ENCODE measurements at places on chromosomes 16 and 17.
A peak's percentile ranks its signal among the peaks of the same experiment; 100 is the strongest.

- DNase-seq: no peak
Measured at GRCh38 chr17:35780950-35781349, 14.5 kb downstream of the MMP28 start.

GRCh38 chr17:66514227-66514806 is 211.9 kb downstream of the PRKCA start:
- no peak for DNase-seq

- no peak for DNase-seq
Measured at GRCh38 chr17:73096866-73097265, 4.4 kb upstream of the SLC39A11 start.

DNA sequence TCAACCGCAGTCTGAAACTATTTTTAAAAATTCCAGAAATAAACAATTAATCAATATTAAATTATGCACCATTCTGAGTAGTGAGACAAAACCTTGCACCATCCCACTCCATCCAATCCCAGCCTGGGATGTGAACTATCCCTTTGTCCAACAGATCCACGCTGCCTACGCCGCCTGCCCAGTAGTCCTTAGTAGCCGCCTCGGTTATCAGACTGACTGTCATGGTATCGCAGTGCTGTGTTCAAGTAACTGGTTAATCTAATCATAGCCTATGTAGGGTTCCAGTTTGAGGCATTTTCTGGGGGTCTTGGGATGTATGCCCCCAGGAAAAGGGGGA is 437.7 kb downstream of the HS3ST3B1 start:
- DNase-seq: no peak

- DNase-seq: no peak
Measured at GRCh38 chr17:8332688-8333087, 7.0 kb upstream of the ODF4 start.

- peak; percentile 70 for DNase-seq
Measured at GRCh38 chr16:71883168-71883848, 674 bp downstream of the ZNF821 start.

DNA sequence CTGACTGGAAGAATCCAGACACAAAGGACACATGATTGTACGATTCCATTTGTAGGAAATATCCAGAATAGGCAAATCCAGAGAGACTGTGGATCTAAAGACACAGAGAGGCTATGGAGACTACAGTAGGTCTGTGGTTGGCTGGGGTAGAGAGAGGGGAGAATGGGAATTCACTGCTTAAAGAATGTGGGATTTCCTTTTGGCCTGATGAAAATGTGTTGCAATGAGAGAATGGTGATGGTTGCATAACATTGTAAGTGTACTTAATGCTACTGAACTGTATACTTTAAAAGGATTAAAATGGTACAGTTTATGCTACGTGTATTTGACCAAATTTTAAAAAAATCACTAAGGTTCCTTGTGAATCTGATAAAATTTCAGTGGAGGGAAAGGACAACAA is 62.1 kb downstream of the GPRC5B start:
- DNase-seq: no peak

DNA sequence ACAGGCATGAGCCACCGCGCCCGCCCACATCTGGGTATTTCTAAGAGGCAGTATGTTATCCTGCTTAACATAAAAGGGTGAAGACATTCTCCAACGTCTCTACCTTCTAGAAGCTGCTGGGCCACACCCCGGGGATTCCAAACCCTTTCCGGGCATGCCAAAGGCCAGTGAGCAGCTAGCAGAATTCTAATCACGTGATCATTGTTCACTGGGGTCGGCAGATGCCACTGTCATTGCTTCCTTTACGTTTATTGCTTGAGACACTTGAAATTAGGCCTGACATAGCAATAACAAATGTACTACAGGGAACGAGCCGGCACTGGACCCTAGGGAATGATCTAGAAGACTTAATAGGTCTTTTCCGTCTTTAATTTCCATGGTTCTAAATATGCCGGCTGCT is 141.2 kb upstream of the ZFHX3 start:
- no peak for DNase-seq

- no peak for DNase-seq
Measured at GRCh38 chr17:33651686-33652085, 358.6 kb upstream of the ASIC2 start.

- DNase-seq: no peak
Measured at GRCh38 chr17:48062273-48062672, 14.1 kb downstream of the NFE2L1 start.

GRCh38 chr16:85403693-85404092 is 209.4 kb upstream of the GSE1 start:
- peak; percentile 11 for DNase-seq

DNA sequence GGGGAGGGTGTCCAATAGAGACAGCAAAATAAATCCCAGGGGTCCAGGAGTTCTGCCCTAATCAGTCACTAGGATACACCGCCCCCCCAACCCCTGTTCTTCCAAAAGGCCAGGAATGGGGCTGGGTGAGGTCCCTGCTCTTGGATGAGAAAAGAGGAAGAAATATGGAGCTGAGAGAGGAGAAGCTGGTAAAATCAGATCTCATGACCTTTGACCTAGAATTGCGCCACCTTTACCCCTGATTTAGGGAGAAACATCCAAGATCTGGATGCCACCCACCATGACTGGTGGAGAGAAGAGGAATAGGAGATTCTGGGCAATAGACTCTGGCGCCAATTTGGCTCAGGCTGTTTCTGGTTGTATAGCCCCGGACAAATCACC is 707 bp upstream of the CACNB1 start:
- no peak for DNase-seq

DNA sequence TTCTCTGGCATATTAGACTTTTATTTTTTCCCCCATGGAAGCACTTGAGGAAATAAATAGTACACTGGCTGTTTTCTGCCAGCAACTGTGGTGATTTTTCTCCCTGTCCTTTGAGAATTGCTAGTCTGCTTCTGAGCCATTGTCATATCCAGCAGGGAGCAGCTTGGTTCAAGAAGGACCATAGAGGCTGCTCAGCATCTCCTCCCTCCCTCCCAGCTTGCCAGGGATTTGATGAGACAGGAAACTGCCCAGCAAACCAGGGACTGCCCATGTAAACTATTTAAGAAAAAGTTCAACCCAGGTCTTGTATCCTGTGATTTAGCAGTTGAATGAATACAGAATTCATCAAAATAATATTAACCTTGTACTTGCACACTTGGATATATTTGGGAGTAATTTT is 39.5 kb downstream of the CYB5B start:
- no peak for DNase-seq

DNA sequence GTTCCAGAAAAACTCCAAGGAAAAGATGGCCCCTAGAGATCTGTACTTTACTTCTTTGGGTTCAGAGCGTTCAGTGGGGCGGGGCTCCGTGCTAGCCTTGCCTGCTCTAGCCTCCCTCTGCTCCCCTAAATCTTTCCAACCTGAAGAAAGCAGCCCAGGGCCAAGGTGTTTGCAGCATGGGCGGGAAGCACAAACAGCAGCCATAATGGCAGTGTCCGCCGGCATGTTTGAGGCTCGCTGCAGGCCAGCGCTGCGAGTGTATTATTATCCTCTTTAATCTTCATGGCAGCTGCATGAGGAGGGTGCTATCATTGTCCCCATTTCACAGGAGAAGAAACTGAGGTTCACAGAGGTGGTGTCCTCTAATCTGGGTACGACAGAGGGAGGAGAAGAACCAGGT is 10.4 kb downstream of the CALB2 start:
- DNase-seq: no peak

- no peak for DNase-seq
Measured at GRCh38 chr17:61366076-61366714, 33.4 kb upstream of the TBX2 start.

DNA sequence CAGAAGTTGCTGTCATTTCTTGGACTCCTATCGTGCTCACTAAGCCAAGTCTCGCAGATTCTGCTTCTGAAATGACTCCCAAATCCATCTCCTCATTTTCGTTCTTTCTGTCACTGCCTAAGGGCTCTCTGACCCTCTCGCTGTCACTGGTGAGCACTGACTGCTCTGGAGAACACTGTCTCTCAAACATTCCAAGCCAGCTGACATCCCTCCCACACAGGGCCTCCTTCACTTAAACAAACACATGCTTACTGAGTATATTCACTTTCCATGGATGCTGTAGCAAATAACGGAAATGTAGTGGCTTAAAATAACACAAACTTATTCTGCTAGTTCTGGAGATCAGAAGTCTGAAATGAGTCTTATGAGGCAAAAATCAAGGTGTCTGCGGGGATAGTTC is 18.8 kb downstream of the CACNG1 start:
- DNase-seq: no peak

- peak; percentile 52 for DNase-seq
Measured at GRCh38 chr17:1730326-1731193, 6.1 kb downstream of the WDR81 start.

DNA sequence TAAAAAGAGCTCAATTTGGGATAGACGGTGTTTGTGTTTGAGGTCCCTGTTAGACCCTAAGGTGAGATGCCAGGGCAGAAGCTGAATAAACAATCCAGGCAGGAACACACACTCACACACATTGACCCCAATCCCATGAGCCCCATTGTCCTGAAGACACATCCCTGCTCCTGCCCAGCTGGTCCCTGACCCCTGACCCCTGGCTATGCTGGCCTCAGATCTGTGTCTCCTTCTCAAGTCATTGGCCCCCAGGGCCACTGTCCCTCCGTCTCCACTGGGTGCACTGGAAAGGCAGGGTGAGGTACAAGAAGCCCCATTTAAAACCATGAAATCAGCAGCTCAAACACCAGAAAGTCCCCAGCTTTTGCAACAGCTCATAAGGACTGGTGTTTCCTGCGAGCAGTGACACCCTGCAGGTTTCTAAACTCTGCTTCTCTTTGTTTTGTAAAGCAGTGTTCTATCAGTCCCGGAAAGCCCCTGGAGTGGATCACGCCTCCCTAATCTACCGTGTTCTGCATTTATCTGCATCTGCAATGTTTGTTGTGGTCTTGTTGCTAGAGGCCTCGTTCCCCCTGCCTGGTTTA is 18.0 kb upstream of the ASGR2 start:
- no peak for DNase-seq

GRCh38 chr16:85832570-85833218 is 33.2 kb downstream of the COX4I1 start:
- no peak for DNase-seq

GRCh38 chr16:2959206-2959605 is 4.9 kb upstream of the KREMEN2 start:
- no peak for DNase-seq

DNA sequence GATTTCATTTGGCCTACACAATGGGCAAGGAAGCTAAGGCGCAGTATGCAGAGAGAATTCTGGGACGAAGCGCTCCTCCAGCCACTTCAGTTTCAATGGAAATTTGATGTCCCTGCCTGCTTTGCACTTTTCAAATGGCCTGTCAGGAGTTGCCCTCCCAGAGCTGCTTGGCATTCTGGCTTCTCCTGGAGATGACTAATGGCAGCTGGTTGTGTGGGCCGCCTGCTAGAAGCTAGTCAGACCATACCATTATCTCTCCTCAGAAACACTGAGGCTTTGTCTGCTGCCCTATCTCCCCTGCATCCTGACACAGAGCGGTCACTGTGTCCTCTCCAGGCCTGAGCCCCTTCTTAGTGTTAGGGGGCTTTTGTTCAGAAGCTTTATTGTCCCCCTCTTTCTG is 180.1 kb downstream of the SPECC1 start:
- DNase-seq: no peak

DNA sequence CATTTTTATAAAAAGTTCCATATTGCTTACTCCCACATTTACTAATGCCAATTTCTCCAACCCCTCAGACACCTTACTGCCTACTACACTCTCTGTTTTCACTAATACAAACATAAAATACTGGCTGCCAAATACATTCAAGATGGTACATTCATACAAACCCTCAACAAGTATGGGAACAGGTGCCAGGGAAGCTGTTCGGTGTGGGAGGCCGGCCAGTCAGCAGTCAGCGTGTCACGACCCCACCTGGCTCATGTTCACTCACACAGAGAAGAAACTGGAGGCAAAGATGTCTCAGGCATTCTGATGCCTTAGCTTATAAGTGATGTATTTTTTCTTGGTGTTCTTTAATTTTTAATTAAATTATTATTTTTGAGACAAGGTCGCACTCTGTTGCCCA is 42.4 kb upstream of the TRAP1 start:
- DNase-seq: no peak

- DNase-seq: no peak
Measured at GRCh38 chr16:68284847-68285246, 20.5 kb downstream of the SLC7A6 start.

DNA sequence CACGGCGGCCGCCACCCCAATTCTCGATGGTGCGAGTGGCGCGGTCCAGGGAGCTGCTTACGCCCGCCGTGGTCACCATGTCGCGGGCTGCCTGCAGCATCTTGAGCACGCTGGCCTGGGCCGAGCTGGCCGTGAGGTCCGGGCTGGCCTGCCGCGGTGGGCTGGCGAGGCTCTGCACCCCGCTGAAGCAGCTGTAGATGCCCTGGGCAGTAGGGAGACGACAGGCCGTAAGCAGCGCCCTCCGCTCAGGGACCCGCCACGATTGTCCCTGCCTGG is 16.4 kb downstream of the GRIN2C start:
- DNase-seq: no peak

DNA sequence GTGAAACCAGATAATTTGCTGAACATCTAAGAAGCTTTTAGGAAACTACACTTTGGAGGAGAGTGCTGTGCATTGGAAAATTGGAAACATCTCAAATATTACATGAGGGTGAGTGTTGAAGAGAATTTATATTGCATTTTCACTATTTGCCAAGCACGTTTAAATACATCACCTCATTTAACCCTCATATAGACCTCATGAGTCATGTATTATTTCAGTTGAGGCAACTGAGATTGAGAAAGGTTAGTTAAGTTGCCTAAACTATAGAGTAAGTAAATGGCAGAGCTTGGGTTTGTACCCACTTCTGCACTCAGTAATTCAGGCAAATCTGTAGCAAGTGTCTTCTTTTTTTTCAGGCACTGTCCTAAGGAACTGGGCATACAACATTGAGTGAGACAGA is 3.7 kb upstream of the NLK start:
- DNase-seq: no peak

GRCh38 chr16:72536723-72537435 is 364.9 kb upstream of the PMFBP1 start:
- no peak for DNase-seq

- DNase-seq: peak; percentile 78
Measured at GRCh38 chr17:33989361-33990148, 265.5 kb upstream of the CCL2 start.

GRCh38 chr17:58207451-58207850 is 11.6 kb downstream of the MKS1 start:
- no peak for DNase-seq

DNA sequence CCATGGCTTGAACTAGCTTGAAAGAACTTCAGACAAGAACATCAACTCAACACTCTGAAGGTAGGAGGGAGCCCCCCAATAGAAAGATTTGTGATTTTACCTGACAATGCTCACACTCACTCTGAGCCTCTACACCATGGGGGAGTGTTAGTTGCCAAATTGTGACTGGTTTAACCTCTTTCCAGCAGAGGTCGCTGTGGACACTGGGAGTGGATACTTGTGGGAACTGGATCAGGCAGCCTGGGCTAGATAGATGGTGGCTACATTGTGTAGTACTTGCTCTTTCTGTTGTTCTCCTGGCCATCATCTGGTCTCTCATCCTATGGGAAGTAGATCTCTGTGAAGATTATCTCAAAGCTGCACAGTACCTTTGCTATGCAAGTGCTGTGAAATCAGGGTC is 2.9 kb downstream of the SMPD3 start:
- DNase-seq: peak; percentile 81

Measured in colonic mucosa (tissue), 4 donors.